ENCODE measurements at places on chromosomes 6 and 20.

DNA sequence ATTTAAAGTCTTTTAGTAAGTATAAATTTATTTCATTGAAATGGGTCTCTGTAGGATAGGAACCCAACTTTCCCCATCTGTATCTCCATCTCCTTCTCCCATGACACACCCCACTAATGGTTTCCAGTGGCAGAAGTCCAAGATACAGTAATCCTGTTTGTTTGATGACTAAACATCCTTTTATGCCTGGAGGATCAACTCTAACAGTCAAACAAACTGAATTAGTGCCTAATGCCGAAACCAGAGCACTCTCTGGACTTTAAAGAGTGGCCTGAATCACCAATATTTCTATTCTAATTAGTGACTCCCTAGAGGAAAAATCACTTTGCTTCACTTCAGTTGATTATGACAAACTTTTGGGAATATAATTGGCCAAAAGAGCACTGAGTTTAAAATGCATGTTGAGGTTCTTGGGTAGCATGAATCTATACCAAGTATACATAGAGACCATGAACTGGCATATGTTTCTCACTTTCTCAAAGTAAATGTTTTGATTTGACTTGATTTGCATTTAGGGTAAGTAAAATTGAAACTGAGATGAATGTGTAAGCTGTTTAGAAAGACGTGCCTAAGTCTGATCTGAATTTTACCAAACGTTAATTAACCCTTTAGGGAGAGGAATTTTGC, 776.4 kb upstream of the NRSN1 start:
- no peak for DNase-seq

DNA sequence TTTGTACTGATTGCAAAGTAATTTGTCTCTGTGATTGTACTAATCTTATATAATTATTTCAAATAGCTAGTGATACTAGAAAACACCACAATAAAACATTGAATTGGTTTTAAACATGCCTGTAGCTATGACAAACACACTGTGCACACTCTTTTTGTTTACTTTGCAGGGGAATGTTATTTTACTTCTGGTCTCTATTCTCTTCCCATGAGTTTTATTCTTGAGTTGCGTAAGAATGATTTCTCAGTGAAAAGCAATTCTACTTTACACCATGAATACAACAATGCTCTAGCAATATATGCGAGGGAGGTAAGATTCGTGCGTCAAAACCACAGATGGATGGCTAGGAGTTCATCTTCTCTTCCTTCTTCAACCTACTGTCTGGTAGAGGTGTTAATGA, 68.4 kb upstream of the PHACTR1 start:
- DNase-seq: no peak

GRCh38 chr6:158087224-158087867, 80.7 kb downstream of the SERAC1 start:
- DNase-seq: no peak

GRCh38 chr6:136403110-136403980, 113.7 kb upstream of the BCLAF1 start:
- DNase-seq: no peak

DNA sequence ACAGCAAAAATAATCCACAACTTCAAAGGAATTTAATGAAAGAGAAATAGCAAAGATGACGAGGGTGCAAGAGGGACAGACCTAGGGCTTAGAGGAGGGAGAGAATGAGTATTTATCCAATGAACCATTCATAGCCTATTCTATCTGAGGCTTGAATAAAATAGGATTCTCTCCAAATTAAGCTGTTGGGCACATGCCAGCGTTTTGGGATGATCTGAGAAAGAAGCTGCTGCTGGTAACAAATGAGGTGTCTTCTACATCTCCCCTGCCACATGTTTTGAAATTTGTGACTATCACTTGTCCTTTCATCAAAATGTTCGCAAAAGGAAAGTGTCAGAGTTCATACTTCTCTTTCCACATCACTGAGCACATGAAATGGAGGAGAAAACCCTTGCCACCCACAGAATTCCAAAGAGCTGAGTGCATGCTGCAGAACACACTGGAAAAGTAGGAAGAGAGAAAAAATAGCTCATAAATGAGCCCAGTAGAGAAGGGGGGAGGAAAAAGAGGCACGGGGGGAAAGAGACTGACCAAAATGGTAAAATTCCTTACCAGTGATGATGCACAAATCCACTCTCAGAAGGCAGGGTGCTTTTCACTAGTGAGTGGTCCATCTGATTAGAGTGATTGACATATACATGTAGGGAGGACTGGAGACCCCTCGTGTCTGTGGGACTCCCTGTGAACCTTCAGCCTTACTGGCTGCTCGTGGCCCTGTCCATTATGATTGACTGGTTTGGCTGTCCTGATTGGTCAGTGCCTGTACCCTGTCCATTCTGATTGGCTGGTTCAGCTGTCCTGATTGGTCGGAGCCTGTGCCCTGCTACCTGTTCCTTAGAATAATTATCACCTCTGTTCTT, 180.5 kb downstream of the OGFRL1 start:
- DNase-seq: no peak

DNA sequence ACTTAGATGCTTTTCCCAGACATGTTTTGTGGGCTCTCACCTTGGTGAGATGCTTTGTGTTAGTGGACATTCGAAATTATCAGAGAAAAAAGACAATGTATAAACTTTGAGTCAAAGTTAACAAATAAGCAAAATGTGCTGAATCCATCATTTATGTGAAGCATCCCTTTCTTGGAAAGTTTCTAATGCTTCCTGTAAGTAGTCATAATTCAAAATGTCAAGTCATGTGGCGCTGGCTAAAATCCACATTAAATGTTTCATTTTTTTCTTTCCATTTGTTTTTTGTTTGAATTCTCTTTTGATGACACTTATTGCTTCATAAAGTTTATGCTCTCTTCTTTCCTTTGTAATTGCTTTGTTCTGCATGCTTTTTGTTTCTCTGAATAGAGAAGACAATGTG, 107.2 kb upstream of the CENPW start:
- no peak for DNase-seq

DNA sequence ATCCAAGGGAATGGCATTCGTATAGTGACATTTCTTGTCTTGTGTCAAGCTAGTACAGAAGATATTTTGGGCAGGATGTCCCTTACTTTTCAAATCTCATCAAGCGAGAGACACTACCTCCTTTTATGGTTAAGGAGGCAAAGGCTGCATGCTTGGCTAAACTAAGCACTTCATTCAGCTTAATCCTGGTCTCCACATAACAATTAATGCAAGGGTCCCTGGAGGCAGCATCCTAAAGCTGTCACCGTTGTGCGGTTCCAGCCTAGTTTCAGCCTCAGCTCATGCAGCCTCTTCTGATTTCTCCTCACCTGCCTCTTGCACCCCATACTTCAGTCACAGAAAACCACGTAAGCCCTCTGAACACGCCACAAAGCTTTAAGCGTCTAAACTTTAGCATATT, 67.1 kb upstream of the SLC22A23 start:
- no peak for DNase-seq

DNA sequence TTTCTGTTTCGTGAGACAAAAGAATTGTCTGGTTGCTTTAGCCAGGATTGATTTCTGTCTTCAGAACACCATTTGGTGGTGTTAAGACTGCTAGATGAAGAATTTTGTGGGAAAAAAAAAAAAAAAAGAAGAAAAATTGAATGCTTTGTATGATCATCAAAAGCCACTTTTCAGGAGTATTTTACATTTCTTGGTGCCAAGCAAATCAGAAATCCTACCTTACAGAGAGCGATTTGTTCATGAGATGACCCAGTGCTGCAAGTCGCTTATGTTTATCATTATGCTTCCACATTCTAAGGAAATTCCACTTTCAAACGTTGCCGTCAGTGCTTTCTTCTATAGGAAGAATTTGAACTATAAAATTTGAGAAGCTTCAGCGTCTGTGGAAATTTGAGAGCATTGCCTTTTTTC, 228.7 kb downstream of the BCKDHB start:
- DNase-seq: no peak

DNA sequence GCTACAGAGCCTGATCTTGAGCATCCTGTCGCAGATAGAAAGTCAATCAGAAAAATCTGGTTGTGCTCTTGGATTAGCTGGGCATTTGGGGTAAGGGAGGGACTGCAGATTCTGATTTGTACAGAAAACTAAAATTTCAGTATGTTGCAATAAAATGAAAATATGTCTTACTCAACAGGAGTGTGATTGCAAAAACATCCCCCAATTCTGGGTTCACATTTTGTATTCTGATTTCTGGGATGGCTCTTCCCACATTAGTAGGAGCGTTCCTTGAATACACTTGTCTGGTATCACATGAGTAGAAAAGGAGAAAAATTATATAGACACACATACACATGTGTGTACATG, 40.5 kb downstream of the PANK2 start:
- no peak for DNase-seq

DNA sequence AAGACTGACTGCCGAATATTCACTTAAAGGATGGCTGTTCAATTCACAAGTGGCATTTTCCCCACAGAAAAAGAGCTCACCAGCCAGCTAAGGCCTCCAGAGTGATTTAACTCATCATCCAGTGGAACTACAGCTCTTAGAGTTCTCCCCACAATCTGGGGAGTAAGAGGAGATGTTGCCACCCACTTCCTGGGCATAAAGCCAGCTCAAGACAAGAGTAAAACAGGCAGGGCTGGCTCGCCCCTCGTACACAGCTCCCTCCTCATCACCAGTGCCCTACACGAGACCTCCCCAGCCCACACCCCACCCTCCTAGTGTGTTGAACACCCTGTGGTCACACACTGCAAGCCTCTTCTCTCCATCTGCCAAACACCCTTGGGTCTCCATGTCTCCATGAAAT, 47.2 kb upstream of the IPCEF1 start:
- DNase-seq: no peak

- no peak for DNase-seq
Observed at GRCh38 chr6:30778001-30778635, 33.8 kb upstream of the IER3 start.

- no peak for DNase-seq
Observed at GRCh38 chr6:34771727-34772126, 14.4 kb downstream of the SNRPC start.

GRCh38 chr20:17343091-17343490, 116.3 kb downstream of the PCSK2 start:
- no peak for DNase-seq

- DNase-seq: no peak
Observed at GRCh38 chr6:44001318-44002066, 125.8 kb downstream of the MRPL14 start.

- DNase-seq: no peak
Observed at GRCh38 chr20:58751979-58752378, 59.4 kb downstream of the NPEPL1 start.

GRCh38 chr20:15476781-15477180, 1096.5 kb downstream of the KIF16B start:
- DNase-seq: no peak

DNA sequence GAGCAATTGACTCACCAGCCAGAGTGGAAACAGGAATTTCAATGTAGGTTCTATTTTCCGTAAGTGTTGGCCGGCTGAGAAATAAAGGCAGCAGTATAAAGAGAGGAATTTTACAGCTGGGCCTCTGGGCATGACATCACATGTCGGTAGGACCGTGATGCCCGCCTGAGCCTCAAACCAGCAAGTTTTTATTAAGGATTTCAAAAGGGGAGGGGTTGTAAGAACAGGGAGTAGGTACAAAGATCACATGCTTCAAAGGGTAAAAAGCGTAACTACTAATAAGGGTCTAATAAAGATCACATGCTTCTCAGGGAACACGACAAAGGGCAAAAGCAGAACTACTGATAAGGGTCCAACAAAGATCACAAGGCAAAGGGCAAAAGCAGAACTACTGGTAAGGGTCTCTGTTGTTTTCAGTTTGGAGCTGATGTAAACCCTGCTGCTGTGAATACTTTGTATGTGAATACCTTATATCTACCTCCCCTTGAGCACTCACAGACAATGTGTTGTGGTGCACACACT, 9.0 kb upstream of the TULP4 start:
- DNase-seq: no peak

All from stimulated activated CD4-positive, alpha-beta T cell treated with anti-CD3 and anti-CD28 coated beads, Interleukin-4, amount 100 ng/mL, for 24 hours (primary cell).